Activated CD4-positive, CD25-positive, alpha-beta regulatory T cell (primary cell): ENCODE measurements at places on chromosomes 6 and 20.

- no peak for DNase-seq
Observed at GRCh38 chr6:81950877-81951276, 198.4 kb upstream of the TENT5A start.

- DNase-seq = no peak
Observed at GRCh38 chr6:36029464-36029863, 1.9 kb downstream of the MAPK14 start.

GRCh38 chr6:56724455-56724854 is 81.8 kb upstream of the DST start:
- no peak for DNase-seq

GRCh38 chr6:27311806-27312145 is 297 bp downstream of the POM121L2 start:
- no peak for DNase-seq

DNA sequence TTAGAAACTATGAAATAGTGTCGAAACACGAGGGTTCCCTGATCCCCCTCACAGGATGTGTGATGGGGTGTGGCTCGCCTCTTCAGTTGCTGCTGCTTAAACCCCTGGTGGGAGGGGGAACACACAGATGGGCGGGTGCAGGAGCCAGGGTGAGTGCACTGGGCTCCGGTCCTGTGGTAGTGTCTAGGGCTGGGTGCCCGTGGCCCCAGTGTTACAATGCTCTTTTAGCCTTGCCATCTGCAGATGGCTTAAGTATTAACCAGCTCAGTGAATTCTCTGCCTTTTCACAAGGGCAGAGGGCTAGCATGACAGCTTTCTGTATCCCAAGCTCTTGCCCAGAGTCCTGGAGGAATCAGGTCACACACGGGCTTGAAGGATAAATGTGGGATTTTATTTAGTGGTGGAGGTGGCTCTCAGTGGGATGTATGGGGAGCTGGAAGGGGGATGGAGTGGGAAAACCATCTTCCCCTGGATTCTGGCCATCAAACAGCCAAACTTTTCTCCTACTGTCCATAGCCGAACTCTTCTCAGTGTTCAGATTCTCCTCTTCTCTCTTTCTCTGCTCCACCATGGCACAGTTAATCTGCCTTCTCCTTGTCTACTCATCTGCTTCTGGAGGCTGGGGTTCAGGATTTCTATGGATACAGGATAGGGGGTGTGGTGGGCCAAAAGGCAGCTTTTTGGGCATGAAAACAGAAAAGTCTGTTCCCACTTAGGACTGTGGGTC is 659.0 kb downstream of the EPM2A start:
- no peak for DNase-seq

DNA sequence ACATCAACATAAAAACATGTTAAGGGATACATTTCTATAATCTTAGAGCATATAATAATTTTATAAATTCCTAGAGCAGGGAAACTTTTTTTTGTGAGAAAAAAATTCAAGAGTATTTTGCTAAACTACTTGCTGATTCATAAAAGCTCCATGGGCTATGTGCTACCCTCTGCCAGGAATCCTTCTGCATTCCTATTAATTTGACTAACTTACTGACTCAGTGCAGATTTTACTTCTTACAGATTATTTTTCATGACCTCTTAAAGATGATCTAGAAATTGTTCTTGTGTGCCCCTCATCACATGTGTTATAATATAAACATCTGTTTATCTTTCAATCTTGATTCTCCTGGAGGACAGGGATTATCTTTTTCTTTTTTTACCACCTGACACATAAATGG is 5.7 kb downstream of the VTA1 start:
- DNase-seq = no peak

- no peak for DNase-seq
Observed at GRCh38 chr20:58723628-58723984, 31.0 kb downstream of the NPEPL1 start.
